ENCODE measurements at places on chromosomes 7 and 10.
A peak's percentile ranks its signal among the peaks of the same experiment; 100 is the strongest.

GRCh38 chr7:7803715-7804178 lies 85.3 kb upstream of the RPA3 start:
- DNase-seq: no peak

GRCh38 chr7:116984917-116985316 lies 31.6 kb downstream of the ST7 start:
- DNase-seq: no peak

- no peak for DNase-seq
Measured at GRCh38 chr7:18208921-18209320, 181.3 kb upstream of the PRPS1L1 start.

DNA sequence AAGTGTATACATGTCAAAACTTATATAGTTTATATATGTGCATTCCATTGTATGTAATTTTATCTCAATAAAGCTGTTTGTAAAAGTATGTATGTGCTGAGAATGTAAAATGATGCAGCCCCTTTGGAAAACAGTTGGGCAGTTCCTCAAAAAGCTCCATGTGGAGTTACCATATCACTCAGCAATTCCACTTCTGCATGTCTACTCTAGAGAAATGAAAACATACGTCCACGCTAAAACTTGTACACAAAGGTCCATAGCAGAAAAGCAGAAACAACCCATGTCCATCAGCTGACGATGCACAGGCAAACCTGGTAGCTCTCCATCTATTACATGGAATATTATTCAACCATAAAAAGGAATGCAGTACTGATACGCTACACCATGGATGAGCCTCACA lies 8.3 kb upstream of the RGS10 start:
- DNase-seq: no peak

- peak; percentile 11 for DNase-seq
Measured at GRCh38 chr7:132004529-132004928, 448.1 kb upstream of the PODXL start.
